Mesenteric fat pad (tissue), 1 donor: ENCODE measurements at places on chromosomes 2 and 18. TPM values are rescaled to one million over a fixed set of nuclear protein-coding genes. Genes with fewer than 3 reads are reported as not detected.
A peak's percentile ranks its signal among the peaks of the same experiment; 100 is the strongest.

DNA sequence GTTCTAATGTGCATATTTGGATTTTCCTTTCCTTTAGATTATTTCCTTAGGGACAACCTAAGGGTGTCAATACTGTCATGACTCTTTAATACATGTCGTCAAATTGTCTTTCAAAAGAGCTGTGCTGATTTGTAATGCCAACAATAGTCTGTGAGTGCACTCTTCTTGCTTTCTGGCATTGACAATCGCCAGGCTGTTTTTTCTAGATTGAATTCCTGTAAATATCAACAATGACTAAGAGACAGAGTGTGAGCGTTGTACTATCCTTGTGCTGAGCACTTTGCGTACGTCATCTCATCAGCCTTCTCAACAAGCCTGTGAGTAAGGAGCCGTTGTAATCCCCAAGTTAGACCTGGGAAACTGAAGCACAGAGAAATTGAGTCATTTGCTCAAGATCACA lies 96.0 kb downstream of the ACOXL start:
- DNase-seq: no peak

GRCh38 chr2:146048141-146048540 lies 1528.2 kb upstream of the ZEB2 start:
- no peak for DNase-seq

DNA sequence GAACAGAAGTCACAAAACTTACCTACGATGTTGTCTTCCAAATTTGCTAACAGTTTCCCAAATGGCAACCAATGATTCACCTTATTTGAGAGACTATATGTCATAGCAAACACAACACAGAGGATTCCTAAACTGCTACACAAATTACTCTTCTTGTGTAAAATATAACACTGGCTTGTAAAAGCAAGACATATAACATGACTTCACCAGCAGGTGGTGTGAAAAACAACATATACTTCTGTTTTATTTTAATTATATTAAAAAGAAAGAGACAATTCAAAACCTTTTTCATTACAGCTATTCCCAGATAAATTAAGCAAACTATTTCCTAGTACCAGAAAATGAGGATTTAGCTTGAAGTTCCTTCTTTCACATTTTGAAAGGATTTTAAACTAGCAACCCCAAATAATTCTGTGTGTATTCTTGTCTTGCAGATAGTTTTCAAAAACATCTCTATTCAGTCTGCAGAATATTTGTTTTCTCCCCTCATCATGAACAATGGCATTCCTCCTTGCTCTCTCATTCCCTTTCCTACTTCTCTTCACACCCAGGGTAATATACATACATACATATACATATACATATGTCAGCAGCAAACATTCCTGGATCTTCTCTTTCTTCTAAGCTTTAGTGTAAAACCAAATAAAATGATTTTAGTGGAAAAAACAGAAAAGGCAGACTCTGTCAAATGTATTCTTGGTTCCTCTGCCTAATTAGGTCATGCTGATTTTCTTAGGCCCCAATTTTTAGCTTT lies 62.1 kb downstream of the SCN3A start:
- DNase-seq: no peak

GRCh38 chr18:77948567-77948966 lies 698.9 kb downstream of the GALR1 start:
- no peak for DNase-seq

GRCh38 chr2:55014962-55015939 lies 35.0 kb downstream of the RTN4 start:
- no peak for DNase-seq

LIPG gene
- 2.2 TPM for total RNA-seq

DNA sequence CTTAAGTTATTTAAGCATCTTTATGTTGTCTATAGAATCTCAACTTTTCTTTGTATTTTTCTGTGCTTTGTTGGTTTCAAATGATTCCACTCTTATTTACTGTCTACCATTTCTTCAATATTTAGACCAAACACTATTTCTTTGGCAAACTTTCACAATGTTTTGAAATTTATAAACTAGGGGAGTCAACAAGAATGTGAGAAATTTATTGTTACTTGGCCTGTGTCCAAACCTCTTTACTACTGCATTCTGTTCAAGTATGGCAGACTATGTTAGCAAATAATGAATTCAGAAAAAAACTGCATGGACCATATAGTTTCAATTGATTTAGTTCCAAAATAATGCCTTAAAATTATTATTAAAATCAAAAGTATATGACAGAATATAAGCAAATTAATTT lies 470.2 kb downstream of the FBXO15 start:
- no peak for DNase-seq

- no peak for DNase-seq
Observed at GRCh38 chr2:61044636-61045035, 21.0 kb upstream of the SANBR start.

GRCh38 chr2:231028889-231029288 lies 8.4 kb upstream of the C2orf72 start:
- DNase-seq: no peak

- DNase-seq: no peak
Observed at GRCh38 chr2:66869076-66869475, 434.2 kb downstream of the MEIS1 start.

GRCh38 chr2:132593171-132593570 lies 76.8 kb downstream of the LYPD1 start:
- no peak for DNase-seq

PDE1A gene
- total RNA-seq: 7.1 TPM

DNA sequence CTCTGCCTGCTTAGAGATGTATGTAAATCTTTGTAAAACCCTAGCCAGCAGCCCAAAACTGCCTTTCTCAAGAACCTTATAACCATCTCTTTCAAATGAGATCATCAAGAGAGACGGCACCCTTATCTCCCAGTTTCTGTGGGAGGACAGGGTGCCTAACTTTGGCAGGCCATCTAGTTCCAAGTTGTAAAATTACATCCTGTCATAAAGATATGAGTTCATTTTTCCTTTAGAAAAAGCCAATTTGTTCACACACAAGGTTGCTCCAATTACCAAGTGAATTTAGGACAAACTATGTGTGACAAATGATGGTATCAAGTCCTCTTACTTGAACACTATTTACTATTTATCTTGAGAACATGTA lies 65.3 kb downstream of the MEMO1 start:
- DNase-seq: no peak

DNA sequence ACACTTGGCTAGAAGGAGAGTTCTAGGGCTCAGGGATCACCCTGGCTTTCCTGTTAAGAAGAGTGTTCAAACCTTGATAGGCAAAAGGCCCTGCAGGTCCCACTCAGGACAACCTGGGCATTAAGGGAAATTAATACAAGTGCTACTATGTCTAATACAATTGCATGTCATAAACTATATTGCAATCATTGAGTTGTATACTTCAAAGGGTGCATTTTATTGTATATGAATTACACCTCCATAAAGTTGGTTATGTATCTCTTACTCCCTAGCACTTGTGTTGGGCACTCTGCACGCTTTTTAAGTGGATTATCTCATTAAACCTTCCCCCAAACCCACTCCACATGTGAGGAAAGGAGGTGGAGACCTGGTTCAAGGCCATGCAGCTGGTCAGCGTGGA lies 172.1 kb upstream of the GLI2 start:
- no peak for DNase-seq

- DNase-seq: peak; percentile 67
Observed at GRCh38 chr18:76388891-76389423, 106.1 kb downstream of the ZNF516 start.

- DNase-seq: no peak
Observed at GRCh38 chr2:222319586-222320435, 21.0 kb upstream of the PAX3 start.

IWS1 gene
- 39.1 TPM for total RNA-seq

DNA sequence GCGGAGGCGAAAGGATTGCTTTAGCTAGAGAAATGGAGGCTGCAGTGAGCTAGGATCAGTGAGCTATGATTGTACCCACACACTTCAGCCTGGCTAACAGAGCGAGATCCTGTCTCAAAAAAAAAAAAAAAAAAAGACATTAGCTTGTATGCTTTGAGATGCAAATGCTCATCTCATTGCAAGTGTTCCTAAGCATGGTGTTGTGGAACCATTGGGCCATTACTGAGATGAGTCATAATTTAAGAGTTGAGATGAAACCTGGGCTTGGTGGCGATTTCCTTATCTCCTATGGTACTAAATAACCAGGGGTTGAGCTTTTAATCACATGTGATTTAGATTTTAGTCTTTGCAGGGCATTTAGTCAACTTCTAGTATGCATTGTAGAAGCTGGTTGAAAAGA lies 2.2 kb downstream of the PLEKHA3 start:
- no peak for DNase-seq

- peak; percentile 65 for DNase-seq
Observed at GRCh38 chr2:233112776-233113452, 52.8 kb downstream of the INPP5D start.

DNA sequence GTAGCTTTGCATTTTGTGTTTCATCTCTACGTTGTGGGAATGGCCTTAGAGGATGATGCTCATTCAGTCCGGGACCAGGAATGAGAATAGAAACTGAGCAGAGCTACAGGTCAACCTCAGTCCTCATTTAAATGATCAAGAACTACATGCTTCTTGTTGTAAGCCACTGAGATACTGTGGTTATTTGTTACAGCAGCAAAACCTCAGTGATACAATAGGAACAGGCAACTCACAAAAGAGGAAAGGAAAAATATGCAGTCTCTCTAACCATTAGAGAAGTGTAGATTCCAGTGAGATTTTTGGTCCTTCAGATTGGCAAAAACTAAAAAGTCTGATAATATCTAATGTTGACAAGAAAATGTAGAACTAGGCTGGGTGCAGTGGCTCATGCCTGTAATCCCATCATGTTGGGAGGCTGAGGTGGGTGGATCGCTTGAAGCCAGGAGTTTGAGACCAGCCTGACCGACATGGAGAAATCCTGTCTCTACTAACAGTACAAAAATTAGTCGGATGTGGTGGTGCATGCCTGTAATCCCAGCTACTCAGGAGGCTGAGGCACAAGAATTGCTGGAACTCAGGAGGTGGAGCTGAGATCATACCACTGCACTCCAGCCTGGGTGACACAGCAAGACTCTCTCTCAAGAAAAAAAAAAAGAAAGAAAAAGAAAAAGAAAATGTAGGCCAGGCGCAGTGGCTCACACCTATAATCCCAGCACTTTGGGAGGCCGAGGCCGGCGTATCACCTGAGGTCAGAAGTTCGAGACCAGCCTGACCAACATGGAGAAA lies 13.3 kb downstream of the CHCHD5 start:
- peak; percentile 22 for DNase-seq

EGR4 gene
- not detected for total RNA-seq

DSG4 gene
- total RNA-seq: not detected

GRCh38 chr2:181022652-181023051 lies 42.2 kb downstream of the UBE2E3 start:
- DNase-seq: no peak

GRCh38 chr18:62512996-62513395 lies 9.8 kb upstream of the ZCCHC2 start:
- no peak for DNase-seq

SERPINB11 gene
- total RNA-seq: not detected

DNA sequence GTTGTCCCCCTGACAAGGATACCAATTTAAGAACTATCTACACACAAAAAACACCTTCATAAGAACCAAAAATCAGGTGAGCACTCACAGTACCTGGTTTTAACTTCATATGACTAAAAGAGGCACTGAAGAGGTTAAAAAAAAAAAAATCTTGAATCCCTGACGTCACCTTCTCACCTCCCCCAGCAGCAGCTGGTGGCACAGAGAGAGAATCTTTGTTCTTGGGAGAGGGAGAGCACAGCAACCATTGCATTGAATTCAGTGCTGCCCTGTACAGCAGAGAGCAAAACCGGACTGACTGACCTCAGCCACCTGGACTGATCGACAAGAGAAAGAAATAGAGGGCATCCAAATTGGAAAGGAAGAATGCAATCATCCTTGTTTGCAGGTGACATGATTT lies 566.0 kb downstream of the TMX3 start:
- no peak for DNase-seq
